ENCODE measurements at places on chromosomes 12 and 14. TPM values are rescaled to one million over a fixed set of nuclear protein-coding genes. Genes with fewer than 3 reads are reported as not detected.

MYF6 gene
- not detected for total RNA-seq

CD4 gene
- total RNA-seq = 44.8 TPM

TMPRSS12 gene
- not detected for total RNA-seq

DNA sequence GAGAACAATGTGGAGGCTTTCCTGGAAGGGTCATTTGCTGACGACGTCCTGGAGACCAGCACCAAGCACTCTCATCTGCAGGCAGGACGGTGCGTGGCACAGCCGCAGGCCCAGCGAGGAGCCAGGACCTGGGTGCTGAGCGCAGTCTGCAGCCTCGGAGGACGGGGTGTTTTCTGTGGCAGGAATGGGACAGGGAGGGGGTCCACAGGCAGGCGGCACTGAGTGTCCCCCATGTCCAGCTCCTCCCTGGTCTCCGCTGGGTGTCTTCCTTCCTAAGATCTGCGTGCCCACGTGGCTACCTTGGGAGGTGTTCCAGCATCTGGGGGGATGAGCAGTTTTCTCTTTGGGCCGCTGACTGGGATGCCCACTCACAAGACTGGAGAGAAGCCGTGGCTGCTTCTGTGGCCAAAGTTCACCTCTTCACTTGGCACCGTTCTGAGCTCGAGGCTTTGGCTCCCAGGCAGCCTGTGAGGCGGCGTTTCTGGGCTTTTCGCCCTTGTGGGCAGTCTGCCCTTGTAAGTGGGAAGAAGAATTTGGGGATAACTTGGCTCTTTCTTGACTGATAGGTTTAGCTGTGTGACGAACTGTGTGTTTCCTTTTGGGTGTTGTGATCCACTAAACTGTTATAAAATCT lies 72.2 kb downstream of the NOC4L start:
- no peaks in the 10 kb centered on the region for H3K4me1 ChIP-seq
- H3K27ac ChIP-seq = no peak overlapping the region
- no peaks in the 10 kb centered on the region for H3K27me3 ChIP-seq
- H3K36me3 ChIP-seq = no peaks in the 10 kb centered on the region
- H3K4me3 ChIP-seq = no peak overlapping the region
- no peak for DNase-seq

- no peak for DNase-seq
- H3K4me1 ChIP-seq = no peaks in the 10 kb centered on the region
- H3K27me3 ChIP-seq = no peaks in the 10 kb centered on the region
- no peaks in the 10 kb centered on the region for H3K36me3 ChIP-seq
- H3K4me3 ChIP-seq = no peak overlapping the region
- H3K27ac ChIP-seq = no peak overlapping the region
Observed at GRCh38 chr12:70744178-70744577, 106.9 kb upstream of the PTPRB start.

DNA sequence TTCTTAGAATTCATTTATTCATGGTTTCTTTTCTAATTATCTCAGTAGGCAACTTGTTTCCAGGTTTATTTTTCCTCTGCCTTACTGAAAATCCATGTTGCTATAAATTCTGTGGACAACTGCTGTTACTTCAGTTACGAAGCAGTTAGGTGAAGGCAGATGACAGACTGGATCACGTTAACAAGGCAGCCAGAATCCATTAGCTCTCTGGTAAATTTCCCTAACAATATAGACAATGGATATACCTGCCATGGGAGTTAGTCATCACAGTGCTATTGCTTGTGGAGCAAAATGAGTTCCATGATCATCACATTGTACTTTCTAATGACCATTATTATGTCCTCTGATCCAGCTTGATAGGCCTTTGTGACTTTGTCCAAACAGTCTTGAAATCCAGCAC lies 291.5 kb downstream of the NELL2 start:
- H3K4me3 ChIP-seq = no peak overlapping the region
- no peaks in the 10 kb centered on the region for H3K36me3 ChIP-seq
- no peak for DNase-seq
- no peaks in the 10 kb centered on the region for H3K4me1 ChIP-seq
